Cardiac septum (tissue), 1 donor: ENCODE measurements at places on chromosomes 5 and 9. TPM values are rescaled to one million over a fixed set of nuclear protein-coding genes. Genes with fewer than 3 reads are reported as not detected.

DNA sequence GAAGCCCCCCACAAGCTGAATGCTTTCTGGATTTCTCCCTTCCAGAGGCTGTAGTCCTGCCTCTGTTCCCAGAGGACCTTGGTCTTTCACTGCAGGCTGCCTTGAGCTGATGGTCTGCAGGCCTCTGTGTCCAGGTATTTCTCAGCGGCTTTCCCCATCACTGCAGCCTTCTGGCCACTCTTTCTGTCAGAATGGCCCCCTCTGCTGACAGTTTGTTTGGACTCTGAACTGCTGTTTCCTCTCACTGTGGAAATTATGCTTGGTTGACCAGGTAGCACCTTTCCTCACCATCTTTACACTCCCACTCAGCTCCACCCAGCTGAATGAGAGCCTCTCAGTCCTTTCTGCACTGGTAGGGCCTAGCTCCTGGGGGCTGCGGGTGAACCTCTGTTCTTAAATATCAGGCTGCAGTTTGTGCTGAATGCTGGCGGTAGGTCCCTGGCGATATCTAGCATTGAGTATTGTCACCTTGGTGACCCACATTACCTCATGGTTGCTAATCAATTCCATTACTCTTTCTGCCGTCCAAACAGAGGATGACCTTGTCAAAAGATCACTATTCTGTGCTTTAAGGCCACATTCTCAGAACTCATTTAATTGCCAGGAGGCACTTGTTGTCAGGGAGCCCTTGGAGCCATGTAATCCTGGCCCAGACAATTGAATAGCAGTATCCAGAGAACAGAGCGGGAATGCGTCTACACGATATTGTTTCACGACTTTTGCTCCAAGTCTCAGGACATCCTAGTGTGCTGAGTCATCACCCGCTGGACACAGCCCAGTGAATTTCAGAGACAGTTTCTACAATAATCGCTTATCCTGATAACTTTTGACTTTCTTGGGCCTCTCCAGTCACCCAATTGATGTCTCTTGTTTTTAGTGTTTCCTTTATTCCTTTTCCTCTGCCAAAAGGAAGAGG, 230.2 kb downstream of the TENT4A start:
- no peak for DNase-seq

DNA sequence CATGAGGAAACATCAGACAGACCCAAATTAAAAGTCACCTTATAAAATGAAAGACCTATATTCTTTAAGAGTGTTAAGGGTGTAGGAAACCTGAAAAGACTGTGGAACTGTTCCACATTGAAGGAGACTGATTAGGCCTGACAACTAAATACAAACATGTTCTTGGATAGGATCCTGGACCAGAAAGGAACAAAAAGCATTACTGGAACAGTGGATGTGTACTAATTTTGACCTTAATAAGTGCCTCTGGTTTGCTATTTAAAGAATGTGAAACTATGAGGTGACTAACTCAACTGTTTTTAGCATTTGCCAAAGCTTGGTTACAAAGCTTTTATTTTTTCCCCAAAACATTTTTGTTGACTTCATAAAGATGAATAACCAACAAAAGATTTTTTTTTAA, 340.6 kb downstream of the CAAP1 start:
- no peak for DNase-seq

DNA sequence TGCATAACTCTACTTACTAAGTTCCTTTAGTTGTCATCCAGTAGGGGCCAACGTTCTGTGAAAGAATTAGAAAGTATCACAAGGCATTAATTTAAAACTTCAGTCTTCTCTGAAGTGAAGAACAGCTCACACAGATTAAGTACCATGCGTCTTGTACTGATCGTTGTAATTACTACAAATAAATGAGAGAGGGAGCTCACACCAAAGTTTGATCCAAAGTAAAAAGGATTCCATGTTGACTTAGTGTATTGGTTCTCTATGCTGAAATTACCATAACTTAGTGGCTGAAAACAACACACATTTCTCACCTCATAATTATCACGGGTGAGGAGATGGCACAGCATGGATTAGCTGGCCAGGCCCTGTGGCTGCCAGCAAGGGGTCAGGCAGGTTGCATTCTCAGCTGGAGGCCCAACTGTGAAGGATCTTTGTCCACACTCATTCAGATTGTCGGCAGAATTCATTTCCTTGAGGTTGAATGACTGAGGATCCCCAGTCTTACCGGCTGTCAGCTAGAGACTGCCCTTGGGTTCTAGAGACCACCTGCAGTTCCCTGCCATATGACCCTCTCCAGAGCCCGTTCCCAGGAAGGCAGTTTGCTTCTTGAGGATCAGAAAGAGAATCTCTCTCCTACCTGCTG, 169.1 kb downstream of the YTHDC2 start:
- no peak for DNase-seq

The UNC5A gene
- total RNA-seq = 0.05 TPM

The SLC46A2 gene
- 0.16 TPM for total RNA-seq
